ENCODE measurements at places on chromosomes 3 and 15.
A peak's percentile ranks its signal among the peaks of the same experiment; 100 is the strongest.

- DNase-seq: no peak
Observed at GRCh38 chr15:56325186-56325585, 40.0 kb upstream of the TEX9 start.

DNA sequence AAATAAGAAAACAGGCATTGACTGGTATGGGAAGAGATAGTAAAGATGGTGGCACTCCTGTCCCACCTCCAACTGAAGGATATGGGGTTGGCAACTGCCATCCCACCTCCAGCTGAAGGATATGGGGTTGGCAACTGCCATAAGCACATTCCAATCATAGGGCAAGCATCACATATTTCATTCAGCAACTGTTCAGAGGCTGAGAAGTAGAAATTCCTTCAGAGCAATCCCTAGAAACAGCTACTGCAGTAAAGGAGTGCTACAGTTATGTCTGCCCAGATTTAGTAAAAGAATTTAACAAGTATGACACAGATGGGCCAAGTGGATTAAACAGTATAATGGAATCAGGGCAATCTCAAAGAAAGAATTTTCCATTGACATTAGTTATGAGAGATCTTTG, 156.8 kb downstream of the IMPG2 start:
- DNase-seq: no peak

DNA sequence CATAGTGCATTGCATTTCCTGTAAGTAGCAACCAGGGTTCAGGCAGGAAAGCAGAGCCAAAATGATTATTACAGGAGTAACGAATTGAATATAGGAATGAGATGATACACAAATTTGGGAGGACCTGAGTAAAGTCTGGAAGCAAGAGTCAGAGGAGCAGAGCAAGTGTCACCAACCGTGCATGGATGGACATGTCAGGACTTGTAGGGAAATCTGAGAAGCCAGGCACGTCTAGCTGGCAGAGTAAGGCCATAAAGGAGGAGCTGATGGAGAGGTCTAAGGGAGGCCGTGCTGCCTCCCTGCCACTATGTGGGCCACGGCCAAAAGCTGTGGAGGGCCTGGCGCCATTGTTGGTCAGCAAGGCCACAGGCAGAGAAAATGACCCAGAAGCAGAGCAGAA, 22.4 kb downstream of the GJD2 start:
- no peak for DNase-seq

GRCh38 chr3:54530091-54530490, 397.8 kb downstream of the LRTM1 start:
- DNase-seq: no peak

DNA sequence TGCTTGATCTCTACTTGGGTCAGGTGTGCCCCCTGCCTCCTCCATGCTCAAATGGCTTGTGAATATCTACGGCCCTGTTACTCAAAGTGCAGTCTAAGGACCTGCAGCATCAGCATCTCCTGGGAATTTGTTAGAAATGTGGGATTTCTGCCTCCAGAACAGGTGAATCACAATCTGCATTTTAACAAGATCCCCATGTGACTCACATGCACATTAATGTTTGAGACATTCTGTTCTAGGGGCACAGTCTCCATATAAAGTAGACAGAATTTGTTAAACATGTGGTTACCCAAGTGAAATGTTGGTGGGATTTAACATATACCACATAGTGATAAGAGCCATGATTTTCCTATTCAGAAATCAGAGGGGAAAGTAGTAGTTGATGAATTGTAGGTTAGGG, 256.2 kb downstream of the NR1D2 start:
- DNase-seq: no peak

DNA sequence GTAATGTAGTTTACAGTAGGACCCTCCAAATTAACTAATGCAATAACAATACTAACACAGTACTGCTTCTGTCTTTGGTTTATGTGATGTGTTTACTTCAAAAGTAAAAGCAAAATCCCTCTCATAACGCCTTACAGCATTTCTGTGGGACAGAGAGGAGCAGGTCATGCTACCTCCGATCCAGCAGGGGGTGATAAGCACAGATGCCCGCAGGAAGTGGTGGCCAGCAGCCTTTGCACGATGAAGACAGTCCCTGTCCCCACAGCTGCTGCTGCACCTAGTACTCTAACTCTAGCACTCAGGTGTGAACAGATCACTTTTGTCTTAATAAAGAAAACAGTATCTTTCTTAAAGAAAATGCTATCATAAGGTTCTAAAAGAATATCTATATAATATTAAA, 38.3 kb downstream of the ANO10 start:
- no peak for DNase-seq

DNA sequence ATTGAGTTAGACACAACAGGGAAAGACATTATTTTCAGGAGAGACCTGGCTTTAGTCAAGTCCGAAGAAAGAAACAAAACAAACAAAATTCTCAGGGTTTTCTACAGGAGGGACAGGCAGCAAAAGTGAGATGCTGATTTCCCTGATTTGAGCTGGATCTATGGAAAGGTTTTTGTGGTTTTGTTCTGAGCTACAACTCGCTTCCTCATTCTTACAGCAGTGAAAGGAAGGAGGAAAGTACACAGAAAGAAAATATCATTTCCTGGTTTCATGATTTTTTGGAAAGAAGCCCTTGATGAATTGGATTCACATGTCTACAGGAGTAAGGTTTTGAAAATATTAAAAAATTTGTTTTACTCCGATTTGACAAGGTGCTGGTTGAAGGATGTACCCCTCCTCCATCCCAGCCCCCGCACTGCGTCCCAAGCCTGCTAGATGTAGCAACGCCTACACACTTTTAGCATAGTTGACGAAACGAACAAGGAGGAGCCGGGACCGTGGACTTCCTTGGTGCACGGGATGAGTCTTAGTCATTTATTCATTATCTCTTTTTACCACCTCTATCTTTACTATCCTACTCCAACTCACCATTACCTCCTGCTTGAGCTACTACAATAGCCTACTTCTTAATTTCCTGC, 10.8 kb downstream of the PRICKLE2 start:
- no peak for DNase-seq

- DNase-seq: peak; percentile 56
Observed at GRCh38 chr15:67150023-67150860, 84.8 kb downstream of the SMAD3 start.

- no peak for DNase-seq
Observed at GRCh38 chr3:55828712-55829111, 341.6 kb upstream of the WNT5A start.

- DNase-seq: no peak
Observed at GRCh38 chr3:89032346-89033013, 74.9 kb upstream of the EPHA3 start.

- no peak for DNase-seq
Observed at GRCh38 chr3:128970740-128971047, 23.2 kb downstream of the CFAP92 start.

- DNase-seq: no peak
Observed at GRCh38 chr15:39746176-39746575, 36.5 kb downstream of the FSIP1 start.

GRCh38 chr3:188259191-188259590, 105.2 kb downstream of the LPP start:
- no peak for DNase-seq

All from activated CD4-positive, alpha-beta T cell treated with anti-CD3 and anti-CD28 coated beads, Interleukin-2, Interleukin-4, amounts not matched to agents 100 ng/mL and 50 ng/mL, durations not matched to agents 16 hours and 8 hours (primary cell).